Naive thymus-derived CD4-positive, alpha-beta T cell (primary cell): ENCODE measurements at places on chromosomes 13 and 19. TPM values are rescaled to one million over a fixed set of nuclear protein-coding genes. Genes with fewer than 3 reads are reported as not detected.

DNA sequence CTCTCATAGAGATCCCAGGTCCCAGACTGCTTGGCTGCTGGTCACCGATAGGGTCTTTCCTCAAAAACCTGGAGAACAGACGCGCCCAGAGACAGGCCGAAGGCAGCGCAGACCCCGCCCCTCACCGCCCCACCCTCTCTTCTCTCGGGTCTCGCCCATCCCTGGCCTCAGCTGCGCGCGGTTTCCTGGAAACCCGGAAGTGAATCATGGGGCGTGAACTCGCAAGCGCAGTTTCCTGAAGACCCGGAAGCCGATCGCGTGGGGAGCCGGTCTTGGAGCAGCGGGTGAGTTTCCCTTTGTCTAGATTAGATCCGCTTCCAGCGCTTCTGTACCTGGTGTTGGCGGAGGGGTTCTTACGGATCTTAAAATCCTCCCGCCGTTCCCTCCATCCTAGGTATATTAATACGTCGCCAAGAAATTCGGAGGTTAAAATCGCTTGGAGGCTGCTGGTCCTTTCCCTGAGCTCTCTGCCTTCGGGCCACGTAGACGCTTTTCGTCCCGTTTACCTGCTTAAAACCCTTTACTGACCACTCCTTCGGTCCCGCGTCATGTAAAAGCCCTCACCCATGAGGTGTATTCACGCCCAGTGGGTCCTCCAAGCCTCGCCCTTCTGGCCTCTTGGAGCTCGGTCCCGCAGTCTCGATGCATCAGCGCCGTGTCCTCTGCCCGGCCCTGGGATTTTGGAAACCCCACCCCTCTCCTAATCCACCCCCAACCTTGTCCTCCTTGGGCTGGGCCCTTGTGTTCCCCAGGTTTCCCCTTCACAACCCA, at the start of gene ZNF578:
Gene ZNF578, plus strand, starts transcription at position 230 of the 771 bp plus-strand sequence. CDS start 48,293 bp downstream, outside the sequence.
- DNase-seq = peak; percentile 78

The ATP4B gene
- not detected for total RNA-seq

The ZNF709 gene
- total RNA-seq = 7.9 TPM

The VSTM2B gene
- not detected for total RNA-seq
